ENCODE measurements at places on chromosomes 13 and 19.

DNA sequence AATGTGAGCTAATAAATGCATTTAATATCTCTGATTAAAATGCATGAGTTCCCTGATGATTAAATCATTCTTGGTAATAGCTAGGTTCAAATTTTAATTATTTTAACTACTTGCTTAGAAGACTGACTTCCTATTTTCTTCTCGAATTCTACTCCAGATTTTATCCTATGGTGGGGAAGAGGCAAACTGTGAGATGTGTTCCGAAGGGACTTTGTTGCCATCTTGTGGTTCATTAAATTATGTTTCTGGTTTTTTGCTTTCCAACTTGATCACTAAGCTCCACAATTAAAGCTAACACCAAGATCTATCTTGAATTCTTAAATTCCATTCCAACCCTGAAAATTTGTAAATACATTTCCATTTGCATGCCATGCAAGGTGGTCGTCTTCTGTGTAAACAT, 538.4 kb upstream of the PCDH20 start:
- no peak for DNase-seq

DNA sequence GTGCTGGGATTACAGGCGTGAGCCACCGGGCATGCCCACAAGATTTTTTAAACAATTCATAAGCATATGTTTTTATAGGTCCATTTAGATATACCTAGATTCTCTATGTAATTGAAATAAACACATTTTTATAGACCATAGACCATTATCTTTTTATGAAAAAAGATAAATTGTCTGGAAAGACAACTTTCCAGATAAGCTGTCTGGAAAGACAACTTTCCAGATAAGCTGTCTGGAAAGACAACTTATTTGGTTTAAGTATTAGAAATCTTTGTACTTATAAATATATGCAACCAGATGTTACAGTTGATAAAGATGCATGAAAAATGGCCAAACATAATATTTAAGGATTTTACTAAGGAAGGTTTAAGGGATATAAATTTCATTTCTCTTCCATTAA, 538.5 kb downstream of the GPC6 start:
- DNase-seq: no peak

DNA sequence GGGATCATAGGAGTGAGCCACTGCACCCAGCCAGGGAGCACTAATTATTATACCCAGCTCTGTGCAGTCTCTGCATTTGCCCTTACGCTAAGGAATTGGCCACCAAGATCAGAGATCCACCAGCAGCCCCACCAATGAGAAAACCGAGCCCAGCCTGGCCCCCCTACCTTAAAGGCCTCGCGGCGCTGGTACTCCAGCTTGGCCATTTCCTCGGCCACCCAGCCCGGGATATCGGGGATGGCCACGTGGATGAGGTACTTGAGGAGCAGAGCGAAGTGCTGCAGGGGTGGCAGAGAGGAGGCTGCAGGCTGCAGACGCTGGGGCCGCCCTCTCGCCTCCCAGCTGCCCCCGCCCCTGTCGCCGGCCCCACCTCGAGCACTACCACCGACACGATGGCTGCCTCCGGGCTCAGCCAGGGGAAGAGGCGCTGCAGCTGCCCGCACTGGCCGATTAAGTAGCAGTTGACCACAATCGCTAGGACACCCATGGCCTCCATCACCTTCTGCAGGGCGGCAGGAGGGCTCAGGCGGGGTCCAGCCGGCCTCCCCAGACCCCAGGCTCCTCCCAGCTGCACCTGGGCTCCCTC, 7.5 kb downstream of the ANO8 start:
- no peak for DNase-seq

- no peak for DNase-seq
These were observed 30.3 kb downstream of the CRYL1 start for GRCh38 chr13:20495087-20496023.

- DNase-seq: no peak
These were observed 1003.2 kb upstream of the PCDH20 start for GRCh38 chr13:62418872-62419271.

DNA sequence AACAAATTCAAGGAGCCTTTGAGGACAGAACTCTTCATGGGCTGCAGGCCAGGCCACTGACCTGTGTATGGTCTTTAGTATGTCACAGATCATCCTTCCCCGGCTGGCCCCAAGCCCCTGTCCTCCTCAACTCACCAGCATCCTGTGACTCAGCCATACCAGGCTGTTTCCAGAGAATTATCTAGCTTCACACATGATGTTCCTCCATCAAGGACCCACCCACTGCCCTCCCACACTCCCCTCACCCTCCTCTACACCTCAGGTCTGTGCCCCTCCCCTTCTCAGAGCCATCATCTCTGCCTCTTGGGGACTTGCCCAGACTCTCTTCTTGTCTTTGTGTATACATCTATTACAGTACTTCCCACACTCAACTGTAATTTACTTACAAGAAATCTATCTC, 14.7 kb downstream of the DCT start:
- no peak for DNase-seq

- DNase-seq: peak; percentile 9
These were observed 9.1 kb downstream of the GRIN3B start for GRCh38 chr19:1009041-1009980.

GRCh38 chr19:54518844-54519243, 16.2 kb downstream of the LAIR2 start:
- DNase-seq: no peak

DNA sequence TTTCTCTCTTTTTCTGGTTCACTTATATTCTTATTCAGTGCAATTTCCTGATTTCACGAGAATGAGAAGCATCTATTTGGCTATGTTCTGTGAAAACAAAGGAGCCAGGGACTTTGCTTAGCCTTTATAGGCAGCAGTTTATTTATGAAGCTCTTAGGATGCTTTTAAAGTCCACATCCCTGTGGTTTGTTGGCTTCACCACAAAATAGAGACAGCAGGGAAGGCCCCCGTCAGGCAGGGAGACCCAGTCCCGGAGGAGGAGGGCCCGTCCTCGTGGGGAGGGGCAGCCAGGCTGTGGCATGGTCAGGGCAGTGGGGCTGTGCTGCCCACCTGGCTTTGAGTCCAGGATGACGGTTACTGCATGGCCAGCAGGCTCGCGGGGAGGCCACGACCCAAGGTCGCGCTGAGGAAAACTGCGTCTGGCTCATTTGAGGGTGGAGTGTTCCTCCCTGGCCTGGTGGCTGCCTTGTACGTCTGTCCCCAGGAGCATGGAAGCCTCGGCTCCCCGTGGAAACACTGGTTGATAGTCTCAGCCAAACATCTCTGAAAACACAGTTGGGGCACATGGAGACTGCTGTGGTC, 92.7 kb downstream of the ATP11A start:
- DNase-seq: no peak

DNA sequence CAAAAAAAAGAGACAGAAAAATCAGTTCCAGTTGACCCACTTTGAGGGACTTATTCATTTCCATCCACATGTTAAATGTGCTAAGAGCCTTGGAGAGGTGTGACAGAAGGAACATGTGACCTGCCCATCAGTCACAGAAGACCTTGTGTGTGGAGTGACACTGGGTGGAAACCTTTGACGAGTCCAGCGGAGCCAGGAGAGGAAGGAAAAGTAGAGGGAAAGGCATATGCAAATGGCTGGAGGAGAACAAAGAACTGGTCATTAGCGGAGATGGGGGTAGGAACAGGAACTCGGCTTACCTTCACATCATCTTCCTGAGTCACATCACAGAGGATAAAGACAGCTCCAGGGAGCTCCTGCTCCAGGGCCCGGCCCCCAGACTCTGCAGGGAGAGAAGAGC, 2.3 kb downstream of the HSD17B14 start:
- no peak for DNase-seq

GRCh38 chr13:110649551-110649950, 34.2 kb downstream of the NAXD start:
- DNase-seq: no peak

- DNase-seq: no peak
These were observed 1194.2 kb downstream of the EFNB2 start for GRCh38 chr13:105341256-105341655.

DNA sequence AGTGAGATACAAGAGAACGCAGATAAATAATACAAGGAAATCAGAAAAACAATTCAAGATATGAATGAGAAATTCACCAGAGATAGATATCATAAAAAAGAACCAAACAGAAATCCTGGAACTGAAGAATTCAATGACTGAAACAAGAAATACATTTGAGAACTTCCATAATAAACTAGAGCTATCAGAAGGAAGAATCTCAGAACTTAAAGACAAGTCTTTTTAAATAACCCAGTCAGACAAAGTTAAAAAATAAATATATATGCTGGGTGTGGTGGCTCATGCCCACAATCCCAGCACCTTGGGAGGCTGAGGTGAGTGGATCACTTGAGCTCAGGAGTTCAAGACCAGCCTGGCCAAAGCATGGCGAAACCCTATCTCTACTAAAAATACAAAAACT, 28.7 kb upstream of the N4BP2L1 start:
- no peak for DNase-seq

- DNase-seq: no peak
These were observed 12.7 kb downstream of the CLEC17A start for GRCh38 chr19:14595558-14595957.

GRCh38 chr13:25380741-25381324, 9.1 kb downstream of the ATP8A2 start:
- DNase-seq: no peak

DNA sequence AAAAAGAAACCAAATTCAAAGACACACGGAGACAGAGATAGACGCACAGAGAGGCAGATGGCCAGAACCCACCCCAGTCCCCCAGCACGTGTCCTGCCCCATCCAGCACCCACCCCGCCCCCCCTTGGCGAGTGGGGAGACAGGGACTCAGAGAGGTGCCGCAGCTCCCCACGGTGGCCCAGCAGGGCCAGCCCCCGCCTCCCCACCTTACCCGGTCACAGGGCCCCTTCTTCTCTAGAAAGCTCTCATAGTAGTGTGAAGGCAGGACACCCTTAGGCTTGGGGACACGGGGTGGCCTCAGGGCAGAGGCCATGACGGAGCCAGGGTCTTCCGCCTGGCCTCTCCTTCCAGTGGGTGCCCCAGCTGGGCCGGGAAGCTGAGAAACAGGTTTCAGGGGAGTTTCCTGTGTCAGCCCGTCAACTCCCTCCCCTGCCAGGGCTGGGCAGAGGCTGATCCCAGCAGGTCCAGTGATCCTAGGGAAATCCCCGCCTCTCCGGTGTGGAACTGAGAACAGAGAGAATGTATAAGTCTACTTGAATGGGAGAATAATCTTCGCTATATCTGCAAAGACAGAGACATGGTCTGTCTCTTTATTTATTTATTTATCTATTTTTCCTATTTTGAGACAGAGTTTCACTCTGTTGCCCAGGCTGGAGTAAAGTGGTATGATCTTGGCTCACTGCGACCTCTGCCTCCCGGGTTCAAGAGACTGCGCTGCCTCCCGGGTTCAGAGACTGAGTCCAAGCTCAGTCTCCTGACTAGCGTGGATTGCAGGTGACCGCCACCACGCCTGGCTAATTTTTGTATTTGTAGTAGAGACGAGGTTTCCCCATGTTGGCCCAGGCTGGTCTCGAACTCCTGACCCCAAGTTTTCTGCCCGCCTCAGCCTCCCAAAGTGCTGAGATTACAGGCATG, at the start of gene STAP2:
Gene STAP2 (minus strand): TSS at position 387 of the 915 bp plus-strand sequence. CDS start 74 bp downstream, at position 313.
- DNase-seq: no peak

- no peak for DNase-seq
These were observed 793.9 kb upstream of the PCDH20 start for GRCh38 chr13:62209529-62209928.

DNA sequence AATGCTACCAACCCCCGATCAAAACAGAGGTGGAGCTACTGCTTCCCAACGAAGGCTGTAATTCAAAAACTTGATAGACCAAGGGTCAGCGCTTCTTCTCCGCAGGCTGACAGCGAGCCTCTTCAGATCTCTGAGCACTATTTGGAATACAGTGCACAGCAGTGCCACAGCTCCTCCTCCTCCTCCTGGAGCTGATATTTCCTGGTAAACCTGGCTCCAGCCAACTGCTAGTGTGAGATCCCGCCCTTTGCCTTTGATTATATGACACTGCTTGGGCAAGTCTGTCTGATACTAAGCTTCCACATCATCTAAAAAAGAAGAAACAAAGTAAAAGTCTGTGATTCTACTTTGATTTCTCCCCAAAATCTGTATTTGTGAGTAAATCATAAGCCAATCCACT, 710.5 kb downstream of the DACH1 start:
- DNase-seq: no peak

DNA sequence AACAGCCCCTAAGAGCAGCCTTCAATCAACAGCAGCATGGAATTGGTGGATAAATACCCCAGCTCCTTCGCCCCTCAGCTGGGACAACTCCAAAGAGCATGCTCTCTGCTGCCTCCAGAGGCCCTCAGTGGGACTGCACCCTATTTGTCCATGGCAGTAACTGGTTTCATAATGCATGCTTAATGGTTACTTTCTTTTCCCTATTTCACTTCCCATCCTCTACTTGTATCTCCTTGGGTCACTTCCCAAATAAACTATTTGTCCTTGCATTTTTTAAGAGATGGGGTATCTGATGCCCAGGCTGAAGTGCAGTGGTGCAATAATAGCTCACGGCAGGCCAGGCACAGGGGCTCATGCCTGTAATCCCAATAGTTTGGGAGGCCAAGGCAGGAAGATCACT, 13.5 kb upstream of the TPM4 start:
- no peak for DNase-seq

GRCh38 chr13:109135018-109135417, 505.6 kb downstream of the MYO16 start:
- DNase-seq: no peak

GRCh38 chr19:21603431-21604231, 98.2 kb downstream of the ZNF429 start:
- no peak for DNase-seq

- DNase-seq: no peak
These were observed 19.8 kb upstream of the PCDH8 start for GRCh38 chr13:52868190-52868589.

- no peak for DNase-seq
These were observed 2265.1 kb upstream of the PCDH20 start for GRCh38 chr13:63680704-63681103.

DNA sequence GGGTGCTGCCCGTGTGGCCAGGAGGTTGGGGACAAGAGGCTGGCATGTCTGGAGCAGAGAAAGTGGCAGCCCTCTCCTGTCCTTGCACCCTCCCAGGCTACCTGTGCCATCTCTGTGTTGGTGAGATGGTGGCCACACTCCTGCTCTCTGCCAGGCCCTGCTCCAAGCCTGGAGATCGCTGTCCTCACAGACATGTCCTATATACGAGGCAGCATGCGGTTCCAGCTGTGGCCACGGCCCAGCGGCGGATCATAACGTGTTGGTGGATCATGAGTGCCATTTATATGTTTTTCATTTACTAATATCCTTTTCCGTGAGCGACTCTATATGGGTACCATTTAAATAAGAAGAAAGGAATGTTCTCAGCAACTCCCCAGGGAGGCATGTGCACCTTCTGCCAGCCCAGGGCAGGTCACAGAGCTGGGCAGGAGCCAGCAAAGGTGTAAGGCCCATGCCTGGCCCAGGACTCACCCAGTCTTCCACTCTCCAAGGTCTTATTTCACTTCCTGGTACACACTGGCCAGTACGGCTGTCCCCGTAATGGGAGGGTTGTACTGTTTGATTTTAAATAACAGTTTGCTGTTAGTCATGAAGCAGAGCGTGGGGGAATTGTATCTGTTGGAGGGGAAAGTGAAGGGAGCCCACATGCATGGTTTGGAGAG, 47.2 kb upstream of the LDLR start:
- DNase-seq: no peak

- no peak for DNase-seq
These were observed 6.4 kb downstream of the KMT5C start for GRCh38 chr19:55345818-55346724.

All from BJ (cell line).